ENCODE measurements at places on chromosomes 2 and 18.

DNA sequence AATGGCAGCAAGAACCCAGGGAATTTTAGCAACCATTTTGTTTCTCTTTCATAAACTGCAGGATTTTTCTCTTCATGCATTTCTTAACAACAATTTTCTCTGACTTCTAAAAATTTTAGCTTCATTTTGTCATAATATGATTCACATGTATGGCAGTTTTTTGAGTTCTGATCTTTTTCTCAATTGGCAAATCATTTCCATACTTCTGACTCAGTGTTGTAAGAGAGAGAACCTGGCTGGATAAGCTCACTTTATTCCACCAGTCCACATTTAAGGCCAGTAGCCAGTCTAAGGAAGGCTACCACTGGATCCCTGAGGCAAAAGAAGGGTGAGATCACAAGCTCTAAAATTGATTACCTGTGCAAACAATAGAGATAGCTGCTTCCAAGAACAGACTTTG lies 42.8 kb upstream of the COL3A1 start:
- DNase-seq, result no peak

DNA sequence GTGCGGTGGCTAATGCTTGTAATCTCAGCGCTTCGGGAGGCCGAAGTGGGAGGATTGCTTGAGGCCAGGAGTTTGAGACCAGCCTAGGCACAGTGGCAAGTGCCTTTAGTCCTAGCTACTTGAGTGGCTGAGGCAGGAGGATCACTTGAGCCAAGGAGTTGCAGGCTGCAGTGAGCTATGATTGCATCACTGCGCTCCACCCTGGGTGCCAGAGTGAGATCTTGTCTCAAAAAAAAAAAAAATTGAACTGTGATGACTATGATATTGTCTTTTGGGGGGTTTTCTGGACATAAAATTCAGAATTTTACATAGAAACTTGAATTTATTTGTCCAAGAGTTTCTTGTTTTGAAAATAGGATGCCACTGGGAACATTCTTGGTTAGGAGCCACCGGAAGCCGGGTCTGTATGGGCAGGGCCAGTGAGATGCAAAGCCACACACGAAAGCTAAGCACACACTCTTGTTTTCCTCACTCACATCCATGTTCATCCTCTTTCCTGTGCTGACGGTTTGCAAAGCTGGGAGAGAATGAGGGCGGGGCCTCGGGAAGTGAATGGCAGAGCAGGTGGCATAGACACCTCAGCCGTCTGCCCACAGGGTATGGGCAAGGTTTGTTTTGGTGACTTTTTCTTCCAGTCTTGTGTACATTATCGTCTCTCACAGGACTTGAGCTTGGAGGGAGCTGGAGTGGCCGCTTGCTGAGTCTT lies 12.6 kb downstream of the AGAP1 start:
- DNase-seq, result no peak

- no peak for DNase-seq
These were observed 37.9 kb downstream of the B4GALT6 start for GRCh38 chr18:31646332-31647126.

- no peak for DNase-seq
These were observed 26.3 kb upstream of the E2F6 start for GRCh38 chr2:11492244-11492643.

GRCh38 chr2:11160731-11161455 lies 5.6 kb downstream of the SLC66A3 start:
- DNase-seq, result no peak

DNA sequence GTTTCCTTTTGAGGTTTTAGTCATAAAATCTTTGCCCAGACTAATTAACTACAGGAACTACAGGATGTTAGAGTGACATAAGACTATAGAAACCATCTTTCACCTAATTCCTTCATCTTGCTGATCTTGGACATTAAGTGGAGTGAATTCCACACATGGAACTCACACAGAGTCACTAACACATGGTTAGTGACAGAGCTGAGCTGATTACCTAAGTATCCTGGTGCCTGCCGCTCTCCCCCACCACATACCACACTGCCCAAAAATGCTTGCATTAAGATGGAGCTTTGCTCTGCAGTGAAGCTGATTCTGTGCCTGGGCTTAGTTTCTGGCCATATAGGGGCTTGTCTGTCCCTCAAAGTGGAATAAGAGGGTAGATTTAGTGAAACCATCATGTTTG lies 332.9 kb upstream of the NT5C1B start:
- DNase-seq, result no peak

DNA sequence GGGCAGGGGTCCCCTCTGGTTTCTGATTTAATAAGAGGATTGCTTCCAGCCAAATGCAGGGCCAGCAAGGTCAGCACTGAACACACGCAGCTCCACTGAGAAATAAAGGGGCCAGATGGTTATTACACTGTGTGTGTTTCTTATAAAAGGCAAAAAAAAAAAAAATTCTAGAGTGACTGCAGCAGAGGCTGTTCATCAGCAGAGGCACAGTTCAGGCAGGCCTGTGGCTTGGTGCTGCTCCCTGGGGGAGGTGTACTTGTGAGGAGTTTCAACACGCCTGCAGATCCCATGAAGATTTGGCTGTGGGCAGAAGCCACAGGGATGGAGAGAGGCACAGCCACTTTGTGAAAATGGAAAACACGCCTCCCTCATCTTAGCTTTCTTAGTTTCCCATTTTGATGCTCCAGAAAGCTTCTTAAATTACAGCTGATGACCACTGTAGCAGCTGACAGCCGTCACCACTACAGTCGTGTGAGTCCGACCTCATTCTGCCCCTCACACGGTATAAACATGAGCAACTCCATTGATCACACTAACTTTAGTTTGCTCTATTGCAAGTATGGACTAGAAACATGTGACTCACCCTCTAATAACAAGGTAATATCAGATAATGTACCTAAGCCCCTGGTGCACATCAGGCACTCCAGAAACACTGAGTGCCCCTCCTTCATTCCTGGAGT lies 726.5 kb upstream of the RAB6C start:
- no peak for DNase-seq

DNA sequence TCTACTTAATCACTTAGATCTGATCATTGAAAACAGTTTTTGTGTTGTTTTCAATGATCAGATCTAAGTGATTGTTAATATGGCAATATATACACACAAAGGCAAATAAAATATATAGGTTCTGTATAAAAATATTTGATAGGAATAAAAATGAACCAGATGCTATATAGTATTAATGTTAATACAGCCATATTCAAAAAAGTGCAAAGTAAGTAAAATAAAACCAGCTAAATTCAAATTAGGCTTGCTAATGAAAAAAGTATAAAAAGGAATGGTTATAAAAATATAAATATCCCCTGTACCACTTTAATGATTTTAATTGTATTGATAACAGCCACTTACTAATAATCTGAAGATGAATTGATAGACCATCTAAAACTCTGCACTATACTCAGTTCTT lies 38.4 kb downstream of the VPS54 start:
- DNase-seq, result no peak

- peak; percentile 31 for DNase-seq
These were observed 368.0 kb downstream of the SLC4A3 start for GRCh38 chr2:219995399-219995798.
